A549 treated with DMSO at 1 μM for 4 hours (cell line): ENCODE measurements at places on chromosomes 6 and 20. TPM values are rescaled to one million over a fixed set of nuclear protein-coding genes. Genes with fewer than 3 reads are reported as not detected.

COL9A1 gene
- not detected in 5 replicates for total RNA-seq

MARCKS gene
- total RNA-seq, result 13.3 to 29.6 TPM (median 26.5 TPM) in 5 replicates

TMC2 gene
- total RNA-seq, result not detected in 5 replicates

VSX1 gene
- 0.43 to 1.2 TPM (median 1.0 TPM) in 5 replicates for total RNA-seq

KCNK5 gene
- total RNA-seq, result 1.00 to 1.5 TPM (median 1.4 TPM) in 5 replicates

HLA-DMB gene
- 1.2 to 2.3 TPM (median 1.7 TPM) in 5 replicates for total RNA-seq

HSPA1B gene
- 109 to 336 TPM (median 263 TPM) in 5 replicates for total RNA-seq

ZC2HC1B gene
- not detected in 5 replicates for total RNA-seq

CD109 gene
- 23.1 to 42.9 TPM (median 32.3 TPM) in 5 replicates for total RNA-seq

ZBP1 gene
- total RNA-seq, result 0.06 to 0.07 TPM in 2 of 5 replicates, not detected in the others

CHD6 gene
- 8.1 to 12.5 TPM (median 10.6 TPM) in 5 replicates for total RNA-seq

KIF25 gene
- total RNA-seq, result 0.06 to 0.07 TPM in 2 of 5 replicates, not detected in the others

C6orf15 gene
- not detected in 5 replicates for total RNA-seq

PPDPF gene
- total RNA-seq, result 248 to 342 TPM (median 288 TPM) in 5 replicates

CRISP3 gene
- total RNA-seq, result not detected in 5 replicates

OXT gene
- not detected in 5 replicates for total RNA-seq

FLRT3 gene
- total RNA-seq, result 1.5 to 2.5 TPM (median 1.9 TPM) in 5 replicates

MYCT1 gene
- 0.03 to 0.12 TPM (median 0.05 TPM) in 3 of 5 replicates, not detected in the others for total RNA-seq

CD93 gene
- not detected in 5 replicates for total RNA-seq

IL17F gene
- not detected in 5 replicates for total RNA-seq

RPRD1B gene
- total RNA-seq, result 23.8 to 32.4 TPM (median 29.2 TPM) in 5 replicates

PNPLA1 gene
- total RNA-seq, result 0.03 TPM in 1 of 5 replicates, not detected in the others

KHDC3L gene
- not detected in 5 replicates for total RNA-seq

THBS2 gene
- 0.01 to 0.17 TPM in 2 of 5 replicates, not detected in the others for total RNA-seq

BMP5 gene
- total RNA-seq, result 0.03 to 0.05 TPM in 2 of 5 replicates, not detected in the others
